ENCODE measurements at places on chromosomes 4 and X.
A peak's percentile ranks its signal among the peaks of the same experiment; 100 is the strongest.

DNA sequence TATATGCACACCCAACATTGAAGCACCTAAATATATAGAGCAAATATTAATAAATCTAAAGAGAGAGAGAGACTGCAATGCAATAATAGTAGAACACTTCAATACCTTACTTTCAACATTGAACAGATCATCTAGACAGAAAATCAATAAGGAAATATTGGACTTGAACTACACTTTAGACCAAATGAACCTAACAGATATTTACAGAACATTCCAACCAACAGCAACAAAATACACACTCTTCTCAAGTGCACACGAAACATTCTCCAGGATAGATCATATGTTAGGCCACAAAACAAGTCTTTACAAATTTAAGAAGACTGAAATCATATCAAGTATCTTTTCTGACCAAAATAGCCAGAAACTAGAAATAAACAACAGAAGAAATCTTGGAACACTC lies 66.6 kb downstream of the CD99L2 start:
- no peak for DNase-seq

- DNase-seq: no peak
These were observed 334.6 kb downstream of the PCDH10 start for GRCh38 chr4:133483600-133484246.

DNA sequence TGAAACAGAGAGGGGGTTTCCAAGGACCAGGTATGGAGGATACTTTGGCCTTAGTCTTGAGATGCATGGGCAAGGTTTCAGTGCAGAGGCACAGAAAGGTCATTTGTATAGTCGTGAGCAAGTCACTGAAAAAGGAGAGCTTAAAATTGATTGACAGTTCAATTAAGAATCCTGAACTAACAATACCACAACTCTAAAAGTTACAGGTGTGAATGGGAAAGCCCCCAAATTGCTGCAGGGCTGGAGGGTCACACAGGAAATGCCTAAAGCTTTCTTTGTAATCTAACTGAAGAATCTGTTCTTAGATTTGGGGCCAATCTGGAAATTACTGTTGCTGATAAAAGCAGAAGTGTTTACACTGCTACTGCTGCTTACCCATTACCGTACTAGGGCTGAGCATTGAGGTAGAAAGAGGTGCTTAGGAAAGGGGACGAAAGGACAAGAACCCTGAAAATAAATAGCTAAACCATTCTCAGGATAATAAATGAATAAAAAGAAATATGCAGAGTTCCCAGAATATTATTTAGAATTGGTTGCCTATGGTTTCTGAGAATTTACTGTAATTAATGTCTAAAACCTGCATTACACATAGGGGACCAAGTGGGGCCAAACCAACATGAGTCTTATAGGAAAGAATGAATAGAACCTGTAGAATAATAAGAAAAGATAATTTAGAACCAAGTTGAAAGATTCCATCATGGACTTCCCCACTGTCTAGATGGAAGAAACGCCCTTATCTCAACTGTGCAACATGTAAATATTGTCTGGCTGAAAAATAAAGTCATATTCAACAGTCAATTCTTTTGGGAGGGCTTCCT lies 91.9 kb upstream of the PPP1R2C start:
- no peak for DNase-seq

- no peak for DNase-seq
These were observed 7.9 kb upstream of the CFP start for GRCh38 chrX:47637546-47638195.

GRCh38 chr4:74320559-74321118 lies 12.4 kb downstream of the EPGN start:
- no peak for DNase-seq

GRCh38 chr4:94451051-94451694 lies 569 bp upstream of the PDLIM5 start:
- DNase-seq: no peak

GRCh38 chrX:72121383-72121782 lies 10.3 kb downstream of the RTL5 start:
- peak; percentile 20 for DNase-seq

DNA sequence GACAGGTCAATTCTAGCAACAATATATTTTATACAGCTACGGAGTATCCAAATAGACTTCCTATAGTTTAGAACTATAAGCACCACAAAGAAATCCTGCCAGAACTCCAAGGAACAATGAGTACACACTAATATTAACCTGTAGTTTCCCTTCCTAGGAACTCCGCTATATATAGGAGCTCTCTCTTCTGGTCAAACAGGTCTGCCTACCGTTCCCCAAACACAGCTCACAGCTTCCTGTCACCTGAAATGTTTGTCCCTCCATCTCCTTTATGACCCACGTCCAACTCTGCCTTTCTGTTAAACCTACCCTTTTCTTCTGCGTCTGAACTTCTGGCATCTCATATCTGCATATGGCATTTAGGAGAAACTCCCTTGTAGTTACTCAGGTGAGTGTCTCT lies 10.5 kb upstream of the GJB1 start:
- DNase-seq: no peak

DNA sequence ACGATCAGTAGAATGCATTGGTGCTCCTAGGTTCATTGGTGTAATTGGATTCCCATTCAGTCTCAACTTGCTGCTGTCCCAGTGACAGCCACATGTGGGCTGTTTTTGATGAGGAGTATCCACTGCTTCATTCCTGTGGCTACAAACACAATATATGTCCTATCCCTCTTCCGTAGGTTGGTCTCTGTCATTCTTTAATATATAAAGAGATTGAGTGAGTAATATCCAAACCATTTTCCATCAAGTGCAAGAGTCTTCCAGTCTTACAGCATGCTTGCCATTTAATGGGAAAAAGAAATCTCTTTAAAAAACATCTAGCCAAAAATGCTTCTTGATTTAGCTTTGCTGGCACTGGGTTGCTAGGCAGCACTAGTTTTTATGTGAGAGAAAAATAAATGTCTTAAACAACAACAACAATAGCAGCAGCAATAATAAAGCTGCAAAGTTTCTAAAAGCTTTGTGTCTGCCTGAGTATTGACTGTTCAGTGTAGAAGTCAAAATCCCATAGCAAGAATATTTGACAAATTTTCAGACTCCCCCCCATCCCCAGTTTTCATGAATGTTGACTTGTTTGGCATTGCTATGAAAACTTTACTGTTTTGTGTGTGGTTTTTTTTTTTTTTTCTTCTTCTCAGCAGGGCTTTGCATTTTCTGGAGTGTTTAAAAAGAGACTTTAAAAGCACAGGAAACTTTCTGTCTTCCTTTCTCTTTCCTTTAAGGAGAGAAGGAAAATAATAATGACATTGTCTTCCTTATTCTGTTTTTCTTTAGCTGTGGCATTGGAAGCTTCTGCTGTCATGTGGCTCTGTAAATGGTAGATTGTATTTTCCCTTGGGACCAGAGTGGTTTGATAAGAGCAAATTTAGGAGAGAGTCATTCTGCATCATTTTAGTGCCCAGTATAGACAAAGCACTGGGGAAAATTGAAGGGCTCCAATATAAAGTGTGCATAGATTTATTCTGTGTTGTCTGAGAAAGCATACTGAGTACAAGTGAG lies 244.3 kb downstream of the ARHGAP10 start:
- no peak for DNase-seq

Data from gastrocnemius medialis (tissue), 4 donors.